Fibroblast of the aortic adventitia (primary cell): ENCODE measurements at places on chromosomes 4 and X.

DNA sequence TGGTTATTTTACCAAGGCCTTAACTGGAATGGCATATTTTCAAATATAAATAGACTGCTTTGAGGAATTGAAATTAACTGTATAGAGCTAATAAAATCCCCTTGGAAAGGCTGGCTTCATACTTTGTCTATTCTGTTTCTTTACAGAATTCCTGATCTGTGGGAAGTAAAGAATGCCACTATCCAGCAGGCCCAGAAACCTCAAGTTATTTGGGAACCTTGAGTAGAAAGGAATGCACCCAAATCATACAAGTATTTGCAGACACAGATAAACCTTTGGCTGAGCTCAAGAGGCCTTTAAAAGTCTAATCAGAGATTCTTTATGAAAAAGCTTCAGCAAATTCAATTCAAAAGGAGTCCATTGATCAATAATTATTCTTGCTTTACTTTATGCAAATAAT is 975.7 kb upstream of the PABPC4L start:
- DNase-seq: peak; percentile 1

DNA sequence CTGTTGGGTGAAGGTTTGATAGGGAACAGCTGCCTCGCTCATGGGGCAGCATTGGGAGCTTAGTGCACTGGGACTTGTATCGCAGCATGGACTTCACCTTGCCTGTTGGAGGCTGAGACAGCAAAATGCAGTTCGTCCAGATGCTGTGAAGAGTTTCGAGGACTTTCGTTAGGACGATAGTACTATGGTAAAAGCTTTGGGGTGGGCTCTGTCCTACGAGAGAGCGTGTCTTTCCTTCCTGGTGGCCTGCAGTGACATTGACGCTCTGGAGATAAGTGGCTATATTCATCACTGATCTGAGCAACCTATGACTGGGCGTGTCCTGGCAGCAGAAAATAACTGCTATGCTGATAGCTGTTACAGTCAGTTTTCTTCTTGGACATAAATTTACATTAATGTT is 44.8 kb downstream of the ARHGAP10 start:
- no peak for DNase-seq

GRCh38 chr4:177582992-177583391 is 140.8 kb upstream of the AGA start:
- DNase-seq: peak; percentile 27

DNA sequence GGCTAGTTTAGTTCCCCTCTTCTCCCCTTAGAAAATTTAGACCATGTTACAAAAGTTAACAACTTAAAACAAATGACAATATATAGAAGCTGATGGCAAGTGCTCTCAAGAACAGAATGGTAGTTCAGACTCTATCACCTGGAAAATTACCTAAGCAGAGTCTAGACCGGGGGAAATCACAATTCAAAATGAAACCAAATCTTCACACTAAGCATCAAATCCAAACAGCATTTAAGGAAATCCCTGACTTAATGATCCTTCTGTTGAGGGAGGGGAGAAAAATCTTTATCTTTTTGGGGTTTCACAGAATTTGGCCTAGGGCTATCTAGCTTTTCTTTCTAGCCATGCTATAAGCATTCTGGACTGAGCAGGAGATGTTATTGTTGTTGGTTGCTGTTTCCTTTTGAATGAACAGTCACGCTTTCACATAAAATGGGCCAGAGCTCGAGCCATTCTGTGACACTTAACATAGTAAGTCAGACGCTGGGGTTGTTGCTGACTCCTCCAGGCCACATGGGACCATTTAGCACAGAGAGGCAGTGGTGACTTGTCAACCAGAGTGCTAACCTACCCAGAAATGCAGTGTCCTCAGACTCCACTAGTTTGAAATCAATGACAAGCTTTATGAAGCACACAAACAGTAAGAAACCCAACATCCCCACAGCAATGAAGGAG is 16.0 kb upstream of the LSM6 start:
- DNase-seq: no peak

GRCh38 chr4:73874386-73874785 is 5.2 kb downstream of the CXCL1 start:
- DNase-seq: no peak

DNA sequence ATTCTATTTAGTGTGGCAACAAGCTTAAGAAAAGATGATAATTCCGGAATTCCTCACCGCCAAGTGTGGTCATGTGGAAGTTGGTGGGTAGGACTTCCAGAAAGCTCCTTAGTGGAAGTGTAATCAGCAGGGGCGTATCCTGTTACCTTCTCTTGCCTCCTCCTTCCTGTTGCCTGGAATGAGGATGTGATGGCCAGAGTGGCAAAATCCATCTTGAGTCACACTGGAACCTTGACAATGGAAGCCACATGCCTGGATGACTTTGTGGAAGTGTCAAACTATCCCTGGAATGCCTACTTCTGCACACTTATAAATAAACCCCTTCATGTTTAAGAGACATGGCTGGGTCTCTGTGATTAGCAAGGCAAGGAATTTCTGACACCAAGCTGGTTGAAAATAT is 191.0 kb downstream of the PRDM5 start:
- DNase-seq: peak; percentile 16

GRCh38 chr4:5979981-5980380 is 38.2 kb downstream of the C4orf50 start:
- DNase-seq: no peak

DNA sequence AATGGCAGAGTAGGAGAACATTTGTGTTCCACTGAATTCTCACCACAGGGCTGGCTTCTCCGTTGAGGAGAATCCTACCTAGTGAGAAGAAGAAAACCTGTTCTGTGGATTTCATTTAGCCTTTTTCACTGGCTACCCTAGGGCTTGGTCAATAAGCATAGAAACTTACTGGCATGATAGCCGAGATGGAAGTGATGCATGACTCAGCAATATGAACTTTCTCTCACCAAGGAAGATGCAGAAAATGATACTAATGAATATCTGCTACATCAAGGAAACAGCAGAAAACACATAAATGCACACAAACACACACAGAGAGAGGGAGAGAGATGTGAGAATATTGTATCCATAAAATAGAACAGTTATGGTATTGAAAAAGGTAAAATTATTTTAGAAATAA is 216.3 kb downstream of the HHIP start:
- no peak for DNase-seq

DNA sequence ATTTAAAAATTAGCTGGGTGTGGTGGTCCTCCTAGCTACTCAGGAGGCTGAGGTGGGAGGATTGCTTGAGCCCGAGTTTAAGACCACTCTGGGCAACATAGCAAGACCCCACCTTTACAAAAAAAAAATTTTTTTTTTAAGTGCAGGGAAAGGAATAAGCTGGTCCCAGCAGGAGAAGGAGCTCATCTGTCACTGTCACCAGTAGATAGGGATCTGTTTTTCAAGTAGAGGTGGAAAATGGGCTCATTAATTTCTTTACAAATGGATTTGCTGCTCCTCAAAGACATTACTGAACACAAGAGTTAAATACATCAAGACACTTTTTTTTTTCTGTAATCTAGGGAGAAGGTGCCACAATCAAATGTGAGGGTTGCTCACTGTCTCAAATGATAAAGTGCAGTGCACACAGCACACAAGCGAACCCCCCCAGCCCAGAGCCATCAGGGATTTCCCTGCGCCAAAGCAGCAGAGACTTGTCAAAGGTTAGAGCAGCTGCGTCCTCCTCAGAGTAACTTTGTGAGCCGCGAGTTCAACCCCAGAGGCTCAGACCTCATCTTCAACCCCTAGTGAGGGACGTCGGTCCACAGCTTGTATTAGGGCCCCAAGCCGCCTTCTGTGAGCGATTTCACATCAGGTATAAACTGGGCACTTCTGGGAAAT is 14.3 kb upstream of the MTNR1A start:
- no peak for DNase-seq

DNA sequence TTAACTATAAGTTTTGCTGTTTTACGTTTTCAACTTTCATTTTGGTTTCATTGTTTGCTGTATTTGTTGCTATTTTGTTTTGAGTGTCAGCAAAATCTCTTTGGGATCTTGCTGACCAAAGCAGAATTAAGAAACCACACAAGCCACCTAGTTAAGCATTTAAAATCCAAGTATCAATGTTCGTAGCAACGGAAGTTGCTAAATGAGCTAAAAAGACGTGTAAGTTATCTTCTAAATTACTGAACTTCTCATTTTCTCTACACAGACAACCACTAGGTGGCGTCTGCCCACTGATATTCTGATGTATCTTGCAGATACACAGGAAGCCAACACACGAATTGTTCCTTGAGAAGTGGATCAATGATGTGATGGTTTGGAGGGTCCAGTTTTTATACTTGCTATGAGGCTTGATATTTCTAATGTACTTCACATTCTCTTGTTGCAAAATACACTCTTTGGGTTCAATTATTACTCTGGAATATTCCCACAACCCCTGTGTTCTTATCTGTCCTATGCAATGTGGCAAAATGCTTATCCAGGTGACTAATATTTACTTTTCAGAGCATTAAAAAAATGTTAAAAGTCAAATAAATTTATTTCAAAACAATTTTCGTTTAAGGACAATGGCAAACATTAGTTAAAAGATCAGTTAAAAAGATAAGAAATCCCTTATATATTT is 250.5 kb downstream of the TECRL start:
- DNase-seq: peak; percentile 37

- DNase-seq: no peak
These were observed 196.0 kb upstream of the DCAF8L1 start for GRCh38 chrX:28177202-28177601.

- peak; percentile 75 for DNase-seq
These were observed 68.5 kb upstream of the TMEM164 start for GRCh38 chrX:109934434-109934833.
